ENCODE measurements at places on chromosomes 7 and 10.

GRCh38 chr10:17007418-17007770, 122.2 kb downstream of the CUBN start:
- no peak for DNase-seq

GRCh38 chr10:36263871-36264270, 621.8 kb upstream of the FZD8 start:
- DNase-seq: no peak

GRCh38 chr10:88288320-88289059, 294.6 kb downstream of the RNLS start:
- no peak for DNase-seq

DNA sequence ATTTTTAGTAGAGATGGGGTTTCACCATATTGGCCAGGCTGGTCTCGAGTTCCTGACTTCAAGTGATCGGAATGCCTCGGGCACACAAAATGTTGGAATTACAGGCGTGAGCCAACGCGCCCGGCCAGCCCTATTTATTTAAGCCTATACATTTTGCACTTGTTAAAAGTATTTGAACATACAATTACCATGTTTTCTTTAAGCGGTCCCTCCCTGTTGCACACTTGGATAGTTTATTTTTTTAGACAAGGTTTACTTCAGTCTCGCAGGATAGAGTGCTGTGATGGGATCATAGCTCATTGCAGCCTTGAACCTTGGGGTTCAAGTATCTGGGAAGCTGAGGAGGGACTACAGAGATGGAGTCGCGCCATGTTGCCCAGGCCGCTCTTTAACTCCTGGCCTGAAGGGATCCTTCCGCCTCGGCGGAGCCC, 35.7 kb upstream of the SRRM3 start:
- DNase-seq: no peak

GRCh38 chr7:34143402-34143801, 238.1 kb downstream of the BMPER start:
- peak; percentile 57 for DNase-seq

DNA sequence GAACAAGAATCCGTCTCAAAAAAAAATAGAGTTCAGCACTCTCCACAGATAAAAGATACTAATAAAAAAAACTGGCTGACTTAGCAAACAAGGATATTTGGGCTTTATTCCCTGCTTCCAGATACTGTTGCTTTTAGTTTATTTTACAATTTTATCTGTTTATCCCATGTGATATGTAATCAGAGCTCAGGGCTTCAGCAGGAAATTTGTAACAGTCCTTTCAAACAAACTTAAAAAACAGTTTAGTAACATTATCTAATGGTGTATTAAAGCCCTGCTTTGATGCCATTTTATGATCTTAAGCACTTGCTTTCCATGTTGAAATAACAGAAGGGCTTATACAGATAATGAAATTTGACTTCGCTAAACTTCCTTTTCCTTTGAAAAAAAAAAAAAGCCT, 28.1 kb downstream of the DCLRE1A start:
- DNase-seq: no peak

DNA sequence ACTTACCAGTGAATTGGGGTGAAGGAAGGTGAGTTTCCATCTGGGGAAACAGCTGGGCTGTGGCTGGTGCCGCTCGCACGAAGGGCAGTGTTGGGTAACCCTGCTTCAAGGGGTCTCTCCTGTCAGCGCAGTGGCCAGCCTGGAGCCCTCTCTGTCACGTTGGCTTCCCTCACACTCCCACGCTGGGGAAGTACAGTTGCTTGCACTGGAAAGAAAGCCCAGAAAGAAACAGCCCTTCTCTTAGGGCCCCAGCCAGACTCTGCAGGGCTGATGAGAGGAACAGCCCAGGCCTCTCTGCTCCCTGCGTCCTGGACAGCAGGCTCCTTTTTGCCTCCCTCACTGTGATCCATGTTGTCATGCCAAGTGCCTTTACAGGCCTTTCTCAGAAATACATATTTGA, 40.3 kb upstream of the TRIM8 start:
- DNase-seq: no peak

DNA sequence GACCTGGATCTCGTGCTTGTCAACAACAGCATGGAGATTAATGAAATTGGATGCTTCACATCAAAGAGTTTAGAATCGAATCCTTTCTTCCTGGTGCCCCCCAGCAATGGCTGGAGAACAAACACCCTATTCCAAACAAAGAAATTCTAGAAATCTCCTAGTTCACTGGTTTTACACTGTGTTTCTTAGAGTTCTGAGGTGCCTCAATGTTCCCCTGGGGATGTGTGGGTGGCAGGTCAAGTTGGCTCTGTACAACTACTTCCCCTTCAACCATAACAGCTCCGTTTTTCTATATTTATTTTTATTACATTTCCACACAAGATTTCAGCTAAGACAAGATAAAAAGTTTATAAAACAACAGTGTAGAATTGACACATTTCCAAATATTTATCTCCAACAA, 22.5 kb downstream of the CH25H start:
- no peak for DNase-seq

DNA sequence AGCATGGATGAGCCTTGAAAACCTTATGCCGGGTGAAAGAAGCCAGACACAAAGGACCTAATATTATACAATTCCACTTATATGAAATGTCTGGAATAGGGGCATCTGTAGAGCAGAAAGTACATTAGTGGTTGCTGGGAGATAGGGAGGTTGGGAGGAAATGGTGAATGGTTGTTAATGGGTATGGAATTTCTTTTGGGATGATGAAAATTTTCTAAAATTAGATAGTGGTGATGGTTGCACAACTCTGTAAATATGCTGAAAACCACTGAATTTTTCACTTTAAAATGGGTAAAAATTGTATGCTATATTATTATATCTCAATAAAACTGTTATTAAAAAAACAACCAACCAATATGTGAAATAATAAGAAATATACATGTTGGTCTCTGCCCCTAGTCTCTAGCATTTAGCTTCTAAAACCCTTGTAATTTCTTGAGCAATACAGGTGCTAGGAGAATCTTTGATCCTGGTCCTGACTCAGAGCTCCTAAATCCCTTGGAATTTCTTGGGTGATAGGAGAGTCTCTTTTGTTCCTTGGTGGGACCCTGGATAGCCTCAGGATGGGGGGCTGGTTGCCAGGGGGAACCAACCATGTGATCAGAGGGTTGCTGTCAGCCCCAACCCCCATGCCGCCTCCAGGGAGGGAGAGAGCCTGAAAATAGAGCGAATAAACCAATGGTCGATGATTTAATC, 64.0 kb downstream of the TACR2 start:
- DNase-seq: peak; percentile 82

DNA sequence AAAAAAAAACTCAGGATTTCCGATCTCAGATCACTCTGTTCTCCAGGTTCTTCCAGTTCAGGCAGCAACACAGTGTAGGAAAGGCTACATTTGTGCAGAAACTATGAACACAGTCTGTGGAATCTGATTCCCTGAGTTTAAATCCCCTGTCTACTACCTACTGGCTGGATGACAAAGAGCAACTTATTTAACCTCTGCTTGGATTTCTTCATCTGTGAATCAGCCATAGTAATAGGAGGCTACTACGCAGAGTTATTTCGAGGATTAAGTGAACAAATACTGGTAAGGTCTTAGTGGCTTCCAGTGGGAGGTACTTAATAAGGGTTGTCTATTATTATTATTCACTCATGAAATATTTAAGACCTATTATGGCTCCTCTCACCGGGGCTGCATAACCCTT, 44.3 kb upstream of the PDCD4 start:
- DNase-seq: peak; percentile 19

DNA sequence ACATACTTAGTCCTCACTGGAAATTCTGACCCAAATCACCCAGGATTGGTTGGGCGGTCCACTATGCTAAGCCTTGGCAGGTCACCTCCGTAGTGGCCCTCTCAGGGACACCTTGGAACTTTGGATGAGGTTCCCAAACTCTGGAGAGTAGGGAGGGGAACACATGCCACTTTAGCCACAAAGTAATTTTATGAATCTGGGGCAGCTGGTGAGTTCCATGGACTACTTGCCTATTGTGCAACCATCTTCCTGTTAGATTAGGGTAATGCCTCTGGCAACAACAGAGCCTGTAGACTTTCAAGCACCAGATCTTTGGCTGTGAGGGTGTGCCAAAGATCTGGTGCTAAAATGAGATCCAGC, 77.7 kb downstream of the ITGB8 start:
- peak; percentile 49 for DNase-seq

GRCh38 chr10:19816411-19817230, at the start of gene PLXDC2:
PLXDC2 (plus strand) TSS chr10:19816432.
- DNase-seq: peak; percentile 6

GRCh38 chr7:29265208-29265923, 70.8 kb downstream of the CHN2 start:
- DNase-seq: peak; percentile 37

- DNase-seq: peak; percentile 95
Measured at GRCh38 chr7:27185013-27185853, at the start of gene HOXA11. HOXA11 (minus strand) TSS chr7:27185232; CDS start chr7:27185144, 88 bp downstream.

DNA sequence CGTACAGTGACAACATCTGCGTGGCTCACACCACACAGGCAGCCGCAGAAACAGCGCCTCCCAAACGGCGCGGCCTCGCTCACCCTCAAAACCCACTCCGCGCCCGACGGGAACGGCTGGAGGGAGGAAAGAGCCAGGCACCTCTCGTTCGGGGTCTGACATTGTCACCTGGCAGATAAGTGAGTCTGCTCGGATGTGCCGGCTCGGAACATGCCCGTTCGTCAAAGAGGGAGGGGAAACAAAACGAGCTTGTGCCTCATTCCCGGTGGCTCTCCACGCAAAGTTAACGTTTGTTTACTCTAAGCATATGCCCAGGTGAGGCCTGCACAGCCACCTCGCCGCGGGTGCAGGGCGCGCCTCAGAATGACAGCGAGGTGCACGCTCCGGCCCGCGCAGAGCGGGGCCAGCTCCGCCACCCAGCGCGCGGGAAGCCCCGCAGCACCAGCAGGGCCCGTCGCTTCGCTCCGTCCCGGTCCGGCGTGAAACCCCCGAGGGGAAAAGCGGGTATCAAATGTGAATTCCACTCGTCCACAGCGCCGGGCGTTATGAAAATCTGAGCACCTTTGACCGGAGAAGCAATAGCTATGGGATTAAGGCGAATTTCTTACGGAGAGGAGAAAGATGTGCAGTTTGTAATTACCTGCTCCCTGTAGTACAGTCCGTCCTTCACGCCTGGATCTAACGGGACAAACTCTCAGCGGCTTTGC, 13.1 kb downstream of the CNPY1 start:
- peak; percentile 41 for DNase-seq

DNA sequence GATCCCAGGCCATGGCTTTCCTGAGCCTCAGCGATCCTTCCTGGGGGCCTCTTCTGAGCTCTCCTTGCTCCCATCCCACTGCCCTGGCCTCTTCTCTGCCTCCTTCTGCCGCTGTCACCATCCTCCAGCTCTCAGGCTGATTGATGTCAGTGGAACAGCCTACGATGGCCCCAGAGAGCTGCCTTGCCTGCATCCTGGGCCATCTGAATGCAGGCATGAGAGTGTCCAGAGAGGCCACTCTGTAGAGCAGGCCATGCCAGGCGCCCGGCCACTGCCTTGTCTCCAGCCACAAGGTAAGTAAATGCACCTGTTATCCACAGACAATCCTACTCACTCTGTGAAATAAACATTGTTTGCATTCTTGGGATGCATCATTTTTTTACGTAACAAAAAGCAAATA, 171.4 kb upstream of the PPP2R2D start:
- no peak for DNase-seq

- DNase-seq: no peak
Measured at GRCh38 chr7:151261529-151261928, 13.0 kb upstream of the SMARCD3 start.

- peak; percentile 49 for DNase-seq
Measured at GRCh38 chr7:66250711-66251110, 45.6 kb downstream of the TPST1 start.

- no peak for DNase-seq
Measured at GRCh38 chr10:51103554-51104217, 29.4 kb downstream of the PRKG1 start.

DNA sequence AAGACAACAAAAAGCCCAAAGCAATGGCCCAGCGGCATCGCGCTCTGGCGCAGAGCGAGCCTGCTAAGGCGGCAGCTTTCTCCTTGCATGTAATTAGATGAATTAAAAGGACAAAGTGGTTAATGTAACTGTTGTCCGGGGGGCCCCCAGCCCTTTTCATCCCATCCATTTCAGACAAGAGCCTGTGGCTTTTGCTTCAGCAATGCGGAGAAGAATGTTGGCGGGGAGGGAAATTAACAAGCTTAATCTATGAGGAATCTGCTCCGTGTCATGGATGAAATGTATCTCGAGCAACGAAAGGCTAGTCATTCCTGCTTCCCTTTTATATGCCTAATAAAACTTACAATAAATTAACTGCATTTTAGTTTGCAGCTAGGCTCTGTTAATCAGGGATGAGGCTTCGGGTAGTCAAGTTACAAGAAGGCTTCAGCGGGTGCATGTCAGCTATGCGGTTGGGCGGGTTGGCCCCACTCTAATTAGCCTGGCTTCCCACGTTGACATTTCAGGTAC, 203.3 kb downstream of the BUB3 start:
- DNase-seq: no peak

- no peak for DNase-seq
Measured at GRCh38 chr7:36673703-36674102, 50.6 kb downstream of the AOAH start.

GRCh38 chr7:96676919-96677318, 32.7 kb downstream of the SEM1 start:
- DNase-seq: no peak

DNA sequence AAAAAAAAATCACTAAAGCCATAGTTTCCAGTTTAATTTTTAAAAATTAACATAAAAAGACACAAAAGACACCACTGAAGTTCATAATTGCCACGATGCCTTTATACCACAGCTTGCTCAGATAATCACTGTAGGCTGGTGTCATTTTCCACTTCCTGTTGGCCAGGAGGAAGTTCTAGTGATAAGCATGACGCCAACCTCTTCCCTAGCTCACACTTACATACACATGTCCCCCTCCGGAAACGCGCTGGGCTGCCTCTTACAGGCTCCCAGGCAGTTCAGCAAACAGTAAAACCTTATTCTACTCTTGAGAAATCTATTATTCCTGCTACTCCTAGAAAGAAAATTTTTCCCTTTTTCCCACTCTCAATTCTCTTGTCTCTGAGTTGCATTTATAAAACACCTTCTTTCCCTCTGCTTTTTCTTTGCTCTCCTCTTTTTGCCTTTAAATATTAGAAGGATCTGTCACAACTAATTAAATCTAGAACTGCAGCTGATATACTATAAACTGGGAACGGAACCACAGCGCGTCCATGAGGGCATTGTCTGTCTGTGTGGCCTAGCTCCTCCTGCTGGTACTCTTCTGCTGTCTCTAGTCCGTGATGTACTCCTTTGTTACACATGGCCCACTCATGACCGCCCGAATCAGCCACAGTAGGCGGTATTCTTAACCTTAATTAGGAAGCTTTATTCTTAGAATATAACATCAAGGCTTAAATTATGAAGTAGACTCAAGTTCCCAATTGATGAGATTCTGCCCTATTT, 664.9 kb downstream of the CNTNAP2 start:
- DNase-seq: no peak

DNA sequence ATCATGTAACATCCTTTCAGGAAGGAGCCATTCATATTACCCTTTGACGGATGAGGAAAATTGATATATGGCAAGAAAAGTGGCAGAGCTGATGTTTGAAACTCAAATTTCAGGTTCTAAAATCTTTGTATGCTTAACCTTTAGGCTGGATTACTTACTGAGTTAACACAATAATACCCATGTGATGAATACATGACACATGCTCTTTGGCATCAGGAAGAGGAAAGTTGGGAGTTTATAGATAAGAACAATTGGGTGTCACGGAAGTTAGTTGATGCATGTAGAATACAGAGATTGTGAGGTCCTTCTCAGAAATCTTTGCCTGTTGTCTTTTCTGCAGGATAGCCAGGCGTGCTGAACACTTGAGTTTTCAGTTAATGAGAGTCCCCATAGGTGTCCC, 572.1 kb upstream of the POM121L12 start:
- DNase-seq: no peak

- no peak for DNase-seq
Measured at GRCh38 chr10:80158126-80158525, 25.6 kb downstream of the PLAC9 start.
